ENCODE measurements at places on chromosomes 1 and 21.

DNA sequence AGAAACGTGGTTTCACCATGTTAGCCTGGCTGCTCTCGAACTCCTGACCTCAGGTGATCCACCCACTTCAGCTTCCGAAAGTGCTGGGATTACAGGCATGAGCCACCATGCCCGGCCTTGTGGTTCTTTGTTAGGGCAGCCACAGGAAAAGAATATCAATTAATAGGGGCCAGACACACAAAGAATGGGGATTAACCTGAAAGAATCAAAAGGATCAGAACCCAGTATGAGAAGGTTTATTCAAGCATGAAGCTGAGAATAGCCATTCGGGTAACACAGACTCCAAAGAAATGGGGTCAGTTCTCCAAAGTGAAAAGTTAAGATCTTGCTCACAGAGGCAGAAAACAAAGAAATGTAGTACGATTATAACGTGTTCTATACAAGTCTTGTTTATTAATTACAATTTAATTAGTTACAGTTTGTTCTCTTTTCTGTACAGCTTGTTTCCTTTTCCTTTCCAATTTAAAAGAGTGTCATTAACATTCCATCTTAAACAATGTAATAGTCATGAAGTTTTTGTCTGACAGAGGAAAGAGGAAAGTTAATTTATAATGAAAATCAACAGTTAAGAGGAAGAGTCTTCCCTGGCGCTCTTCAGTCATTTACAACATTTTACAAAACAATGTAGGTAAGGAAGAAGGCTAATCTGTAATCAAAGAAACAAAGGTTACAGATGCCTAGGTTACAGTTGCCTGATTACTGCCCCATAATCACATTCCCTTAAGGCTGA lies 51.3 kb upstream of the SLC45A1 start:
- DNase-seq: no peak

- no peak for DNase-seq
Measured at GRCh38 chr1:3099861-3100260, 30.9 kb downstream of the PRDM16 start.

GRCh38 chr1:24248859-24249258 lies 61.8 kb upstream of the IFNLR1 start:
- no peak for DNase-seq

DNA sequence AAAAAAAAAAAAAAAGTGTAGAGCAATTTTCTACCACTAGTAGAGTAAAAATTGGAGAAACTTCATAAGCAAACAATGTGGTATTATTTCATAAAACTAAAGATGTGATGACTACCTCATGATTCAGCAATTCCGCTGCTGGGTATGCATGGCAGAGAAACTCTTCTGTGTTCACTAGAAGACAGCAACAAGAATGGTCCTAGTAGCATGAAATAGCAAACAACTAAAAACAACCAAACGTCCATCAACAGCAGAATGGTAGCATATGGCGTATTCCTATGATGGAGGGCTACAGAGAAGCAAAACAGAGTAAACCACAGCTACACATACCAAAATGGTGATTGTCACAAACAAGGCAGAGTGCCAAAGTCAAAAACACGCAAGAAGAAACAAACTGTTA lies 18.9 kb downstream of the HTR1D start:
- peak; percentile 95 for DNase-seq

DNA sequence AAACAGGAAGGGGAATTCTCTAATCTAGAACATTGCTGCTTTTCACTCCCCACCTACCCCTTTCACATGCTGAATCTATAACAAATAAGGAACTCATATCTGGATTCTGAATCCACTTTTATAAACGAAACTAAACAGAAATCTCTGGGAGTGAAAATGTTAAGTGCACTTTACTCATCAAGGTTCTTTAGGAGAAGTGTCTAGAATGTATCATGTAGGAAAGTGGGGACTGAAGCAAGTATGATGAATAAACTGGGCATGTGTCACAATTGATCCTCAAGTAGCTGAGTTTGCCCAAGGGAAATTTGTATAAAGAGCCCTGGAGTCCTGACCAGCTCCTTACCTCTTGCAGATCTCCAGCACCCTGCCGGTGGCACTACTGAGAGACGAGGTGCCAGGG lies 19.8 kb downstream of the AVPR1B start:
- DNase-seq: no peak

- no peak for DNase-seq
Measured at GRCh38 chr1:145956781-145957442, 905 bp downstream of the LIX1L start.

DNA sequence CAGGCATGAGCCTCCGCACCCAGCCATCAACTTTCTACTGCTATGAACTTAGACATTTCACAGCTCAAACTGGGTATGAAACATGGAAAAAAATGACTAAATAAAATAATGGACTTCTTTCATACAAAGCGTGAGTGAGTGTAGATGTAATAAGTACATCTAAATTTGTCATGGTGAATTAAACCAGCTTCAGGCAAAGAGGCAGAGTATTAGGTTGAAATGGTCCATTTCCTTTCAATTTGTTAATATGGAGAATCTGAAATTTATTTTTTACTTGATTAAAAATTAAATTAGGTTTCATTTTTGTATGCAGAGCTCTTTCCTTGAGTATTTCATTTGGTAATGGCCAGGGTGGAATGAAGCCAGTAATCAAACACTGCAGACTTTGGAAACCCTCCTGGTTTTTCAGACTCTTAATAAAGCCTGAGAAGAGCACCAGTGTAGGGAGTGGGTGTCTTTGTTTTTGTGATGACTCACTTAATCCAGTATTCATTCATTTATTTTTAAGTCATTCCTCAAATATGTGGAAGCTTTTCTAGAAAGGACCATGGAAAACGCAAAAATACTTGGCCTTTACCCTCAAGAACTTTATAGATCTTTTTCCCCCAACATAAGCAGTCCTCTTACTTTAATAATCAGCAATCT lies 49.2 kb downstream of the ALG14 start:
- peak; percentile 74 for DNase-seq

- no peak for DNase-seq
Measured at GRCh38 chr1:194717941-194718340, 1531.5 kb upstream of the B3GALT2 start.

- DNase-seq: peak; percentile 88
Measured at GRCh38 chr1:156129687-156130577, 15.4 kb downstream of the LMNA start.

GRCh38 chr21:38088916-38089762 lies 167.7 kb upstream of the KCNJ15 start:
- DNase-seq: no peak

GRCh38 chr1:36797761-36798160 lies 236.6 kb downstream of the GRIK3 start:
- no peak for DNase-seq

DNA sequence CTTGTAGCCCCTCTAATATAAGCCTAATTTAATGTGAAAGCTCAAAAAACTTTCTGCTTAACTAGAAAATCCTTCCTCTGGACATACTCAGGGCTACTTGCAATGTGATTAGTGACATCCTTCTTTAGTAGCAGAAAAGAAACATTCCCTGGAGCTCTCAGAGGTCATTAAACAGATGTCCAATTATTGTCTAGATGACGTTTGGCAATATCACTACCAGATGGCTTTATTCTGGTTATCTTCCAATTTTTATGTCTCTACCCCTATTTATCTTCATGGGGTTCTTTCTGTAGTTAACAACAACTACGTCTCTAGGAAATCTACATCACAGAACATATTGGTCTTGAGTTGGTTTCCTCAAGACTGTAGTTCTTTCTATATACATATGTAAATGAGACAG lies 44.2 kb downstream of the CTH start:
- no peak for DNase-seq

GRCh38 chr21:25676451-25676850 lies 37.4 kb downstream of the JAM2 start:
- DNase-seq: no peak

- no peak for DNase-seq
Measured at GRCh38 chr1:110477445-110477957, 26.6 kb downstream of the PROK1 start.

DNA sequence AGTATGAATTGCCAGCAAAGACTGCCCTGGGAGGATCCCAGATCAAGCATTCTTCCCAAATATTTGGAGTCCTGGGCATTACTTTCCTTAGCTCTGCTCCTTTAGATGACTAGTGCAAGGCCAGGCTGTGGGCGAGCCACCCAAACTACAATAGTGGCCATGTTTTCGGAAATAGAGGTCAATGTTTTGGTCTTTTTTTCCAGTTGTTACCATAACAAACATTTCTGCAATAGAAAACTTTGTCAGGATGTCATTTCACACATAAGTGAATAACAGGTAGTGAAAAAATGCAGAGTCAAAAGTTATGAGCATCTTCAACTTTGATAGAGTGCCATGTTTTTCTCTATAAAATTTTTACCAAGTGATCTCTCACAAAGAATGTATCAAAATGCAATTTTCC lies 25.2 kb upstream of the OR10J4 start:
- DNase-seq: no peak

GRCh38 chr21:29196670-29197191 lies 66.3 kb downstream of the MAP3K7CL start:
- DNase-seq: no peak

DNA sequence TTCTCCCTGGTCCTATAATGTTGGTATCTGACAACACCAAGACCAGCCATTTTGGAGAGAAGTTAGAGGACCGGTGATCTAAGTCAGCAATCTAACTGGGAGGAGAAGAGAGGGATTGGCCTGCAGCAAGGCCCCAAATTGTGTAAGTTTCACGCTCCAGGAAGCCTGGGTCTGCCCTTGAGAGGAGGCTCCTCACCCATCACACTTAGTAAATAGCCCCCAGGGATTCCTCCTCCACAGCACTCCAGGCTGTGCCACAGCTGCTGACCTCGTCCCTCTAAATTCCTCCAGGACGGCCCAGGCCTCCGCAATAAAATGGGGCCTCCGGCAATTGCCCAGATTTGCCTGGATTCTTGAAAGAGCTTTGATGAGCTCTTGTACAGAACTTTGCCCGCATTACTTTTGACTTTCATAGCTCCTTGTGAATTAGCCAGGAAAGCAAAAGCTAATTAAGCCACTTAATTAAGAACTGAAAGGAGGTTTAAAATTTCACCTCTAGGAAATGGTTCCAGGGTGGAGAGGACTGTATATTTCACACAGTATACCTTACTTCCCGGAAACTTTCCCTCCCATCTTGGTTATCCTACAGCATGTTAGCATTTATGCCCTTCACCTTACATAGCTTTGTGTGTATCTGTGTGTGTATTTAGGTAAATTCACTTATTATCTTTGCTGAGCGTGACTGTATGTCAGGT lies 90.5 kb downstream of the LAMC2 start:
- no peak for DNase-seq

GRCh38 chr1:9260059-9260766 lies 25.6 kb downstream of the H6PD start:
- no peak for DNase-seq

- no peak for DNase-seq
Measured at GRCh38 chr1:7093297-7093696, 308.0 kb downstream of the CAMTA1 start.

DNA sequence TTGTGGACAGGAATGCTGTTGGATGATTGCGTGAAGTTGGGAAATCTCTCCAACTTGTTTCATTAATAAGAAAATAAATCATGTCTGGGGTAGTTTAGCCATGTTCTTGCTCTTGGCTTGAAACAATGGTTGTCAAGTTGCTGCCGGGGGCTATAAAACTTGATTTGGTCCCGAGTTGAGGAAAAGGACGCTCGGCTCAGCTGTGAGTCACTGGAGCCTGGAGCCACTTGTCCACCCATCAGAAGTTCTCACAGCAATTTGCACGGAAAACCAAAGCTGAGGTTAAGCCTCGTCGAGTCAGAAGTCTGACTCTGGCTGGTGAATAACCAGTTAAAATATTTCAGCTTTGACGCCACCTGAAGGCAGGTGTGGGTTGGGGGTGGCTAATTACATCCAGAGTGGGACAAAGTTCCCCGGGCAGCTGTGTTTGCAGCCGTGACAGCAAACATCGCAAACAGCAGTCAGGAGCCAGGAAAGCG lies 19.7 kb upstream of the RIPK4 start:
- DNase-seq: no peak

DNA sequence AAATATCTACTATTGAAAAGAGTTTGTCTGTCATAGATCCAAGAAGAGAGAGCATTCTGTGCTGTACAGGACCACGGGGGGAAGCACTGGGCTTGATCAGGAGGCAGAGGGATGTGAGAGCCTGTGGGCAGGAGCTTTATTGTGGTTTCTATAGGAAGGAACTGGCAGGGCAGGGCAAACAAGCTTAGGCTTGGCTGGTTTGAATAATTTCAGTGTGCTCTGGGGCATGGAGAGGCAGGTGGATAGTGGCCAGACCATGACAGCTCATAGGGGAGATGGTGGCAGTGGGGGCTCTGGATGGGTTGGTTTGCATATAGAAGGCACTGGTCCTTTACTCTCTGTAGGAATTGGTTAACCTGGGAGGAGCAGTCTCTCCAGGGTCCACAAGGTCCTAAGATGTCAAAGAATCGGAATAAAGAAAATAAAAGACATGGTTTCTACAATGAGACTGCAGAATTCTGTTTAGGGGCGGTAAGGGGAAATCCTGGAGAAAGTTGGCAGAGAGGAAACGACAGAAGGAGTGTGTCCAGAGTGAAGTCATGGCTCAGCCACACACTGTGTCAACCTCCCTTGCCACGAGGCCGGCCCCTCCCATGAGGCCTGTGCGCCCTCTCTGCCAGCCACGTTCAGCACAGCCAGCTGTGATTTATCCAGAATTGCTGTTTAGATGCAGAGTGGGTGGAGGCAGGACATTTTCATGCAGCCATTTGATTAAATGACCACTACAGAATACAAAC lies 81.7 kb upstream of the PGBD5 start:
- no peak for DNase-seq

GRCh38 chr21:41778930-41779600 lies 12.2 kb upstream of the RIPK4 start:
- no peak for DNase-seq

GRCh38 chr1:107949467-107950253 lies 15.3 kb downstream of the VAV3 start:
- no peak for DNase-seq

- DNase-seq: no peak
Measured at GRCh38 chr1:236024641-236025040, 40.2 kb downstream of the NID1 start.

GRCh38 chr1:230891413-230891812 lies 23.1 kb upstream of the C1orf198 start:
- DNase-seq: no peak

DNA sequence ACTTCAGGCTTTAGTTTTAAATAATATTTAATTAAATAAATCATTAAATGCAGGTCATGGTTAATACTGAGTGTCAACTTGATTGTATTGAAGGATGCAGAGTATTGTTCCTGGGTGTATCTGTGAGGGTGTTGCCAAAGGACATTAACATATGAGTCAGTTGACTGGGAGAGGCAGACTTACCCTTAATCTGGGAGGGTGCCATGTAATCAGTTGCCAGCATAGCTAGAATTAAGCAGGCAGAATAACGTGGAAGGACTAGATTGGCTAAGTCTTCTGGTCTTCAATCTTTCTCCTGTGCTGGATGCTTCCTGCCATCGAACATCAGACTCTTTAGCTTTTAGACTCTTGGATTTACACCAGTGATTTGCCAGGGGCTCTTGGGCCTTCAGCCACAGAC lies 85.3 kb downstream of the MAP3K21 start:
- DNase-seq: no peak

- DNase-seq: no peak
Measured at GRCh38 chr1:15186846-15187151, 33.3 kb downstream of the TMEM51 start.

All from HS-27A (cell line).